ENCODE measurements at places on chromosomes 7 and 10. TPM values are rescaled to one million over a fixed set of nuclear protein-coding genes. Genes with fewer than 3 reads are reported as not detected.

The PLEKHS1 gene
- total RNA-seq = 11.6 TPM

The FRMD4A gene
- 64.5 TPM for total RNA-seq

The TMEM178B gene
- 0.89 TPM for total RNA-seq

The ANKRD1 gene
- total RNA-seq = 6.6 TPM

The GJD4 gene
- total RNA-seq = not detected

The HOGA1 gene
- total RNA-seq = 0.63 TPM

The CH25H gene
- 4.5 TPM for total RNA-seq

The AKR1C8 gene
- not detected for total RNA-seq

The RSPH10B gene
- 9.8 TPM for total RNA-seq

The RPEL1 gene
- total RNA-seq = not detected

- H3K4me1 ChIP-seq = no peaks in the 10 kb centered on the region
- no peak overlapping the region for H3K4me3 ChIP-seq
- no peaks in the 10 kb centered on the region for H3K27me3 ChIP-seq
These were observed 74.4 kb downstream of the TPK1 start for GRCh38 chr7:144761493-144761892.

DNA sequence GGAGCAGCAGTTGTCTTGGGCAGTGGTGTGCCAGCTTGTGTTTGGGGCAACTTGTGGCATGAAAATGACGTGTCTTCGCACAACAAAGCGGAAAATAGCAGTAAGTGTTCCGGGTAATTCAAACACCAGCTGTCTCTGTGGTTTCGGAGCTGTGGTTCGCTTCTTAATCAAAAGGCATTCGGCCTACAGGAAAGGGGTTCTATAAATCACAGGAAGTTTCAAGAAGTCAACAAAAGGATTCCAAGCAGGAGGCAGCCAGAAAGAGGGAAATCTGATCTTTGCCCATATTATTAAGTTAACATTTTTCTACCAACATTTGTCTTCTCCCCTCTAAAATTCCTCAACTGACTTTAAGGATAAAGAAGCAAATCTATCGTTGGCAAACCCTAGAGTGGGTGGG lies 353.4 kb downstream of the FGFR2 start:
- H3K4me3 ChIP-seq = no peak overlapping the region
- peak; percentile 67 for DNase-seq
- H3K36me3 ChIP-seq = no peaks in the 10 kb centered on the region
- H3K4me1 ChIP-seq = no peaks in the 10 kb centered on the region

GRCh38 chr7:88331322-88331721 lies 24.6 kb upstream of the STEAP4 start:
- H3K4me1 ChIP-seq = no peaks in the 10 kb centered on the region
- DNase-seq = no peak
- no peak overlapping the region for H3K27ac ChIP-seq
- no peaks in the 10 kb centered on the region for H3K36me3 ChIP-seq
- no peaks in the 10 kb centered on the region for H3K27me3 ChIP-seq

DNA sequence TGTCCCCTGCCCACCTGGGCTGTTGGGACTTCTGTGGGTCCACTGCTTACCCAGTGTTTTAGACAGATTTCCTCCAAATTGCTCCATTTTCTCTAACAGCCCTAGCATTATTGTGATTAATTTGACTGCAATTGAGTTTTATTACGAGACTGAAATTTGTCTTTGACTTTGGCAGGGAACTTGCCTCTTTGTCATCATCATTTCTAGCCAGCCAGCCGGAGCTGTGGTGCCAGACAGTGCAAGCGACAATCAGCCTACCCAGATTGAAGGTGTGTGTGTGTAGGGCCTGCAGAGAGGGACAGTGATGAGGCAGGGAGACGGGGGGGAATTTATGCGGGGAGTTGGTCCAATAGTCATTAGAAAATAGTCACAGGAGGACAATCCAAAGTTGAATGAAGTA lies 743.0 kb downstream of the NRG3 start:
- H3K4me1 ChIP-seq = no peaks in the 10 kb centered on the region
- no peak overlapping the region for H3K27ac ChIP-seq
- no peaks in the 10 kb centered on the region for H3K36me3 ChIP-seq
- H3K27me3 ChIP-seq = no peaks in the 10 kb centered on the region
- no peak for DNase-seq

GRCh38 chr10:76436981-76437380 lies 1005.6 kb downstream of the LRMDA start:
- H3K4me1 ChIP-seq = peaks cover 8% of the 10 kb centered on the region
- H3K4me3 ChIP-seq = no peak overlapping the region
- DNase-seq = peak; percentile 57

- no peaks in the 10 kb centered on the region for H3K27me3 ChIP-seq
- no peak for DNase-seq
- no peak overlapping the region for H3K4me3 ChIP-seq
- H3K36me3 ChIP-seq = no peaks in the 10 kb centered on the region
These were observed 2.2 kb downstream of the MORN4 start for GRCh38 chr10:97631098-97631497.

DNA sequence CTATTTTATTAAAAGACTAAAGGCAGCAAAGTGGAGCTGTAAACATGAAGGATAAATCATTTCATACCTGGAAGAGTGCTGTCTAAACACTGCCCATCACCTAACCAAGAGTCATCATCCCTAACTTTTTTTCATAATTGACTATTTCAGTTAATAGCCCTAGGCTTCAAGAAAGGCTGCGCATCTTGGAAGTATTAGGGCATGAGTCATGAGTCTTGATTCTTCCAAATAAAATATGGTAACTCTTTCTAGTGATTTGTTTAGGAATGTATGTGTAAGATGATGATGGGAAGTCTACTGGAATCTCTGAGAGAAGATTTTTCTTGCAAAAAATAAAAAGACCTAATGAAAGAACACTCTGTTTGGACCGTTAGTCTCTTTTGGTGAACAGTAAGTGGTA lies 207.7 kb upstream of the AHR start:
- no peaks in the 10 kb centered on the region for H3K36me3 ChIP-seq
- DNase-seq = no peak
- no peaks in the 10 kb centered on the region for H3K4me1 ChIP-seq
- H3K4me3 ChIP-seq = no peak overlapping the region
- no peak overlapping the region for H3K27ac ChIP-seq
- H3K27me3 ChIP-seq = no peaks in the 10 kb centered on the region

DNA sequence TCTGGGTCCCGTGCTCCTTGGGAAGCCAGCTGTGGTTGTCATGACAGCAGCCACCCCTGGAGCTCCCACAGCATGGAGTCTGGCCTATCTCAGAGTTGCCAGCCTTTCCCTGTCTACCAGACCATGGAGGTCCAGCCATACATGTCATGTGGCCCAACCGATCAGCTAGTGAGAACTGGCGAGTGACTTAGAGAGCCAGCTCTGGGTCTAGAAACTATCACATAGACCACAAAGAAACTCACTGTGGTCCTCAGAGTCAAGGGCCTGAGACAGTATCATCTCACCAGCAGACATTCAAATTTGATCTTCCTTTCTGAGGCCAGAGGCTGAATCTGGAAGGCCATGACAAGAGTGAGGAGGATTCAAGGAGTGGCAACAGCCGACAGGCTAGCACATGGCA lies 223.3 kb upstream of the GPR26 start:
- no peaks in the 10 kb centered on the region for H3K36me3 ChIP-seq
- H3K27ac ChIP-seq = no peak overlapping the region
- peaks cover 17% of the 10 kb centered on the region for H3K27me3 ChIP-seq
- no peak for DNase-seq
- H3K4me1 ChIP-seq = no peaks in the 10 kb centered on the region
- H3K4me3 ChIP-seq = no peak overlapping the region

DNA sequence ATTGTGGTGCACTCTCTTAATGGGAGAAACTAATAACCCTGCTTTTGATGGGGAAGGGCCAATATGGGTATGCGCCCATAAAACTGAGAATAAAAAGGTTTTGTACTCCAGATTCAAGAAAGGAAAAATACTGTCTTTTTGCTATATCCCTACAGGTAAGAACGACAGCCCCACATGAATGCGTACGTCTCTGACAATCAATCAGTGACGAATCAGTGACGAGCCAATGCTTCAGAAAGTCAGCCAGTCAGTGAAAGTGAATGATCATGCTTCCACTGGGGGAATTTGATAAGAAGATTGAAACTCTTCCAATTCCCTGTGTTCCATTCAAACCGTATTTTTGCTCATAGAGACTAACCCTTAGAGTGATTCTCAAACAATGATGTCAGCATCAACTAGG lies 26.3 kb downstream of the ARL5B start:
- no peak for DNase-seq
- H3K4me1 ChIP-seq = peaks cover 11% of the 10 kb centered on the region
- H3K36me3 ChIP-seq = no peaks in the 10 kb centered on the region
- no peak overlapping the region for H3K27ac ChIP-seq

- peak; percentile 37 for DNase-seq
- no peak overlapping the region for H3K4me3 ChIP-seq
- no peaks in the 10 kb centered on the region for H3K36me3 ChIP-seq
- no peaks in the 10 kb centered on the region for H3K27me3 ChIP-seq
- no peaks in the 10 kb centered on the region for H3K4me1 ChIP-seq
These were observed 133.6 kb downstream of the ZMIZ1 start for GRCh38 chr10:79202188-79203013.

- H3K4me1 ChIP-seq = peaks cover 56% of the 10 kb centered on the region
- no peak for DNase-seq
- no peak overlapping the region for H3K27ac ChIP-seq
These were observed 1.3 kb downstream of the C10orf105 start for GRCh38 chr10:71718165-71718698.

DNA sequence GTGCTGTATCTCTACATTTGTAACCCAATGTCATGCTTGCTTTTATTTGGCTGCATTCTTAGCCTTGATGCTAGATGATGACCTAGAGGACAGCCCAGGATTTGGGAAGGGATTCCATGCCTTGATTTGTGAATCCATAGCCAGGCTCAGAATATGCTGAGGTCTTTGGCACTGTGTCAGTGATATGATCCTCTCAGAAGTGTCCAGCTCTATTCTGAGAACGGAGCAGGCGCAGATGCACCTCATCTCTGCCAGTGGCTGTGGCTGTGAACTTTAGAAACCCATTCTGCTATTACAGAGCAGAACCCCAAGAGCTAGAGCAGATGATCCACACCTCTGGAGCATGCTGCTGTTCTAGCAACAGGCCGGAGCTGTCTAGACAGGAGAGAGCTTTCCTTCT lies 212.8 kb downstream of the TRIL start:
- H3K27me3 ChIP-seq = no peaks in the 10 kb centered on the region
- H3K4me3 ChIP-seq = no peak overlapping the region
- no peaks in the 10 kb centered on the region for H3K36me3 ChIP-seq
- DNase-seq = no peak

DNA sequence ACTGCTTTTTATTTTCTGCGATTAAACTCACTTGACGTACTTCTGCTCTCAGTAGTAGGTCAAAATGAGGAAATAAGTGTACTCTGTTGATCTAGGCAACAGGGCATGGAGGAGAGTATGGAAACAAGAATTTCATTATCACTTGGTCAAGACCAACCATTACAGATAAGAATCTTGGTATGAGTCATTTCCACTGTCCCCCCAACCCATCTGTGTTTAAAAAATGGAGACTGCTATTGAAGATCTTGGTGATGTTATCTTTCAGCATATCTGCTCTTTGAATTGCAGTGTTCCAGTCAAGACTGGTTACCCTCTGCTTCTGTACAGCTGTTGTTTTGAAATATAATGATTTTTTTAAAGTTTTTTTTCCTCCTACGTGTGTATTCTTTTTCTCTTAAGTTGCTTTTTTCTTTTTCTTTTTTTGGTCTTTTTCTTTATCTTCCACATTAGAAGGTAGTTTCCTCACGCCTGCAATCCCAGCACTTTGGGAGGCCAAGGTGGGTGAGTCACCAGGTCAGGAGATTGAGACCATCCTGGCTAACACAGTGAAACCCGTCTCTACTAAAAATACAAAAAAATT lies 11.7 kb downstream of the STAM start:
- no peaks in the 10 kb centered on the region for H3K4me1 ChIP-seq
- no peak for DNase-seq
- no peak overlapping the region for H3K4me3 ChIP-seq

- H3K27me3 ChIP-seq = no peaks in the 10 kb centered on the region
- no peak overlapping the region for H3K27ac ChIP-seq
- no peak overlapping the region for H3K4me3 ChIP-seq
- no peaks in the 10 kb centered on the region for H3K36me3 ChIP-seq
- H3K4me1 ChIP-seq = no peaks in the 10 kb centered on the region
These were observed 38.5 kb downstream of the MCU start for GRCh38 chr10:72730479-72730878.

DNA sequence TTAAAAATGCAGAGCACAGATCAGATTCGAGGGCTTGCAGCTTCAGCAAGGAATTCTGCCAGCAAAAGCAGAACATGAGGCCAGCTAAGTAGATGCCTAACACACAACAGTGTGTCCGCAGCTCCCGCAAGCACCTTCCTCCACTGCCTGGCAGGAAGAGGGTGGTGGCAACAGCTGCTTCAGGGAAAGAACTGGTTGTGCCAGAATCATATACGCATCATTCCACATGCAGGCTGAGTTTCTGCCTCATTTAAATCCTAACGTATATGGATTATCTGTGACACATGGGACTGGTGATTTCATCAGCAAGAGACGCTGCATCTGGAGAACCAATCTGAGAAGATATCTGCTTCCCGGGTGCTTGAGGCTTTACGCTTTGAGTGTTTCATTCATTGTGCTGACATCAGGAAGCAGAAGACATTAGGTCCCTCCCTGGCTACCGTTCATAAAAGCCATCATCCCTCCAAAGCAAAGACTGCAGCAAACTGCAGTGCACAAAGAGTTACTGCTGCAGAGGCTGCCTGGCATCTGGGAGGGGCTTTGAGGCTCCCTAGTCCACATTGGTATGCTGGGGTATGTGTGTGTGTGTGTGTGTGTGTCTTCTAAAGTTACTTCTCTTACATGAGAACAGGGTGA lies 78.8 kb downstream of the FAM13C start:
- no peaks in the 10 kb centered on the region for H3K27me3 ChIP-seq
- no peak overlapping the region for H3K4me3 ChIP-seq
- DNase-seq = peak; percentile 50
- no peaks in the 10 kb centered on the region for H3K36me3 ChIP-seq

DNA sequence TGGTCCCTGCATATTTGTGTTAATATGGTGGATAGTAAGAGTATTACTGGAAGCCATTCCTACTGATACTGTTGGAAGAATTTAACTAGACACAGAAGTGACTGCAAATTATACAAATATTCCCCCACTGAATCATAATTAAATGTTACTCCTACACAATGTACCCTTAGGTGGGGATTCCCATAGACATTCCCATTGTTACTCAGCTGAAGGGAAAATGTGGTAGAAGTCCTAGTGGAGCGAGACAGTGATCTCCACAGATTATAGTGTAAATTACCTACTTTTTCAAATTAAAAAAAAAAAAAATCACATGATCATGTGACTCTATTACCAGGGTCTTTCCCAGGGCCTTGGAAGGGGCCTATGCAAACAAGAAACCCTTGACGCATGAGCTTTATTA lies 611.8 kb downstream of the LRMDA start:
- H3K4me1 ChIP-seq = no peaks in the 10 kb centered on the region
- H3K27me3 ChIP-seq = no peaks in the 10 kb centered on the region
- H3K27ac ChIP-seq = no peak overlapping the region
- DNase-seq = no peak
- H3K36me3 ChIP-seq = peaks cover 4% of the 10 kb centered on the region

DNA sequence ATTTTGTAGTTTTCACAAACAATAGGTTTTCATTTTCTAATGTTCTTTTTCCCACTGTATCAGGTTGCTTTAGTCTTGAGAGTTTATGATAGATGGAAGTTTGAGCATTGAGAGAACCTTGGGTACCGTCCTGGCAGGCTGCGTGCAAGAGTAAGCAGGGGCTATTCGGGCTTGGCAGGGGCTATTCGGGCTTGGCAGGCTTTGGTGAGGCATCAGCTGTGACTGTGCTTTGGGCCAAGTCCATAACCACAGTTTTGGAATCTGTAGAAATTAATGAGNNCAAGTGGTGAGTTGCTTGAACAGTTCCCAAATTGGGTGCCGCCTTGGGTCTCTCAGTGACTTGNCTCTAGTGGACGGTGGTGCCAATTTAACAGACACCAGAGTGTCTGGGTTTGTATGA lies 424.6 kb downstream of the PAXIP1 start:
- DNase-seq = no peak
- H3K4me3 ChIP-seq = no peak overlapping the region
- H3K27me3 ChIP-seq = no peaks in the 10 kb centered on the region
- no peaks in the 10 kb centered on the region for H3K36me3 ChIP-seq
- H3K27ac ChIP-seq = no peak overlapping the region
- no peaks in the 10 kb centered on the region for H3K4me1 ChIP-seq

Measured in lung (tissue), 17 donors.